ENCODE measurements at places on chromosomes 1 and 21. TPM values are rescaled to one million over a fixed set of nuclear protein-coding genes. Genes with fewer than 3 reads are reported as not detected.

EDN2 gene
- total RNA-seq, result 3.8 TPM

SPATA17 gene
- under 0.01 TPM for total RNA-seq

ILDR2 gene
- total RNA-seq, result 5.4 TPM

- DNase-seq, result no peak
- H3K4me3 ChIP-seq, result no peak overlapping the region
- H3K27ac ChIP-seq, result peak overlapping the region; percentile 85
- no peaks in the 10 kb centered on the region for H3K27me3 ChIP-seq
Observed at GRCh38 chr1:206952171-206952570, 5.9 kb upstream of the PIGR start.

- H3K4me3 ChIP-seq, result no peak overlapping the region
- no peak for DNase-seq
- peaks cover 3% of the 10 kb centered on the region for H3K4me1 ChIP-seq
Observed at GRCh38 chr1:184393962-184394361, 7.1 kb downstream of the C1orf21 start.

DNA sequence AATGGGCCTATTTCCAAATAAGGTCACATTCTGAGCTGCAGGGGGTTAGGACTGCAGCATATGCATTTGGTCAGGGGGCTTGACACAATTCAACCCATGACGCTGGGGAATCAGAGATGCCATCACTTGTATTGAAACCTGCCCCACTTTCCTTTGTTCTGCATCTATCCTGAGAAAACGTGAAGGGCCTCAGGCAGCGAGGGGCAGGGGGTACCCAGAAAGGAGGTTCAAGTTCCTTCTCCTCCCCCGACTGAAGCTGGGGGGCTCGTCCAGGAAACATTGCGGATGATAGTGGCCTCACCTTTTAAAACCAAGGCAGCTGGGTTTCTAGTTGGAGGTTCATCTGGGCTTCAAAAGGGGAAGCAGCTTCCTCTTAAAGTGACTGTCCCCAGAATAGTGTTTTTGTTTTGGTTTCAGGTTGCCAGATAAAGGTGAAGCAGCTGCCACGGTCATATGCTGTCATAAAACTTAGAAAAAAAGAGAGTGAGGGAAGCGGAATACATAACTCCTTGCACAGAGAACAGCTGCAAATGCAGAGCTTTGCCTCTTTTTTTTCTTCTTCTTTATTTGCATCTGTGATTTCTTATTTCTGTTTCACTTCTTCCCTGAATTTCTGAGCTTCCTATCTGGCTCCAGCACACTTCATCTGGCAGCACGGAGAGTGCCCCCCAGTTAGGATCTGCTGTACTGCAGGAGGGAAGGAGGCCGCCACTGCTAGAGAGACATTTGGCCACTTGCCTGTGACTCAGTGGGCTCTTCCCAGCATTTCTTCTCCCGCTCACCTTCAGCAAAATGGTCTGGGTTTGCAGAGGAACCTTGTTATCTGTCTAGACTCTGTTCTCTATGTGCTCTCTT, 142.0 kb downstream of the AJAP1 start:
- H3K4me1 ChIP-seq, result no peaks in the 10 kb centered on the region
- no peak for DNase-seq
- H3K27me3 ChIP-seq, result no peaks in the 10 kb centered on the region
- H3K27ac ChIP-seq, result no peak overlapping the region
- H3K4me3 ChIP-seq, result no peak overlapping the region
